ENCODE measurements at places on chromosomes 2 and 18. TPM values are rescaled to one million over a fixed set of nuclear protein-coding genes. Genes with fewer than 3 reads are reported as not detected.

The SF3B1 gene
- 267 TPM for total RNA-seq

- no peak overlapping the region for H3K4me3 ChIP-seq
- peaks cover 9% of the 10 kb centered on the region for H3K27me3 ChIP-seq
- H3K36me3 ChIP-seq = no peaks in the 10 kb centered on the region
- peaks cover 19% of the 10 kb centered on the region for H3K4me1 ChIP-seq
- DNase-seq = no peak
Measured at GRCh38 chr2:20421988-20422370, 24.9 kb upstream of the RHOB start.

DNA sequence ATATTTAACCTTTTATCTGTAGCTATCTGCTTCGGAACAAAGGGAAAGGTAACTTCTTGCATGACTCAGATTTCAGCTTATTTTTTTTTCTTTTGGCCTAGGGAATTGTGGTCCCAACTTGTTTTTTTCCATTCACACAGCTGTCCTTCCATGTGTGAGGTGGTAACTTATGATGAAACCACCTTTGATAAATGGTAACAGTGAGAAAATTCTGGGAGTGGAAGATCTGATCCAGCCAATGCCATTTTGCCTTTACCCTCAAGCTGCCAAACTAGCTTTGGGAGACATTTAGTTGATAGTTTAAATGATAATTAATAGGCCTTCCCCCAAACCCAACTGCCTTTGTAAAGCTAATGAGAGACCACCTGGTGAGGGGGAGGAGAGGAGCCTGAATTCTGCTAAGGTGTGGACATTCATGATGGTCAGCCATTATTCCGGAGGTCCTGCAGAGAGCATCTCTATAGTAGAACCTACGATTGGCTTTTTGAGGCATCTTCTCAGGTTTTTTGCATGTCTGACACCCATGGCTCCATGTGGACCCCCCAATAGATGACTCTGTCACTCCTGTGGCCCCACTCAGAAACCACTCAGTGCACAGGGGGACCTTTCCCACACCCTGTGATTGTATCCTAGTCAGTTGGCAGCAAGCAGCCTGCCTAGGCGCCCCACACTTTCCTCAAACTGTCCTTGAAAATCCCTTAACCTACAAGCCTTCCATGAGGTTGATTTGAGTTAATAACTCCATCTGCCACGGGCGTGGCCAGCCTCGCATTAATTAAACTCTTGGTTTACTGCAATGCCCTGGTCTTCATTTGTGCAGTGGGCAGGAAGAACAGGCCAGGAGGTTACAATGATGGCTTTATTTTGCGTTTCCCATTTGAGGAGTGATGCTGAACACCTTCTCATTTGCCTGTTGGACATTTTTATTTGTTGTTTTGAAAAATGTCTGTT, 263.5 kb upstream of the PXDN start:
- no peak for DNase-seq
- no peak overlapping the region for H3K27ac ChIP-seq
- no peak overlapping the region for H3K4me3 ChIP-seq
- H3K27me3 ChIP-seq = no peaks in the 10 kb centered on the region
- no peaks in the 10 kb centered on the region for H3K36me3 ChIP-seq
- no peaks in the 10 kb centered on the region for H3K4me1 ChIP-seq

DNA sequence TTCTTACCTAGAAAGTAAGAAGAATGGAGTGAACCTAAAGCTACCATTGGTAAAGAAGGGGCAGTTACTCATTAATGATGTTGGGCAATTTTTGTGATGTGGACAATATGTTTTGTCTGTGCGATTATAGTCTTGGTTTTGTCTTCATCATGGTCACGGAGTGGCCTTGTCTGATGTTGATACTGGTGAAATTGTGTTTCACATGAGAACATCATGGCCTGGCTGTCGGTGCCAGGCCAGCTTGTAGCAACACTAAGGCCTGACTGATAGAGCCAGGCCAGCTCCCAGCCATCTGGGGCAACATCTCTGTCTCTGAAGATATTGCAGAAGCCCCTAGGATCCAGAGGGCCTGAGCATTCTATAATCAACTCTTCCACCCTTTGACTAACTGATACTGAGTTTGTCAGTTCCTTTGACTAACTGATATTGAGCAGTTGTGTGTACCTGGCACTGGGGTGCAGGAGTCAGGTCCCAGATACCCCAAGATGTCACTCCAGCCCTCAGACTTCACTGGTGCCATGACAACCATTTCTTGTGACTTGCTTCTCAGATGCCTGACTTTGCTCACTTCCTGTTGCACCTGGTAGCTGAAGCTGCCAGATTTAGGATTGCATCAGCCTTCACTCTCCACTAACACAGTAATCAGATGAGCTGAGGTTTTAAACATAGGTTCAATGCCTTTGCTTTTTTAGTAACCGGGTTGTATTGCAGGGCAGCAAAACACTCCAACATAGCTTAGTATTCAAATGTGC, 62.5 kb downstream of the RPIA start:
- peak overlapping the region; percentile 89 for H3K27ac ChIP-seq
- H3K4me1 ChIP-seq = peaks cover 29% of the 10 kb centered on the region
- no peak overlapping the region for H3K4me3 ChIP-seq

DNA sequence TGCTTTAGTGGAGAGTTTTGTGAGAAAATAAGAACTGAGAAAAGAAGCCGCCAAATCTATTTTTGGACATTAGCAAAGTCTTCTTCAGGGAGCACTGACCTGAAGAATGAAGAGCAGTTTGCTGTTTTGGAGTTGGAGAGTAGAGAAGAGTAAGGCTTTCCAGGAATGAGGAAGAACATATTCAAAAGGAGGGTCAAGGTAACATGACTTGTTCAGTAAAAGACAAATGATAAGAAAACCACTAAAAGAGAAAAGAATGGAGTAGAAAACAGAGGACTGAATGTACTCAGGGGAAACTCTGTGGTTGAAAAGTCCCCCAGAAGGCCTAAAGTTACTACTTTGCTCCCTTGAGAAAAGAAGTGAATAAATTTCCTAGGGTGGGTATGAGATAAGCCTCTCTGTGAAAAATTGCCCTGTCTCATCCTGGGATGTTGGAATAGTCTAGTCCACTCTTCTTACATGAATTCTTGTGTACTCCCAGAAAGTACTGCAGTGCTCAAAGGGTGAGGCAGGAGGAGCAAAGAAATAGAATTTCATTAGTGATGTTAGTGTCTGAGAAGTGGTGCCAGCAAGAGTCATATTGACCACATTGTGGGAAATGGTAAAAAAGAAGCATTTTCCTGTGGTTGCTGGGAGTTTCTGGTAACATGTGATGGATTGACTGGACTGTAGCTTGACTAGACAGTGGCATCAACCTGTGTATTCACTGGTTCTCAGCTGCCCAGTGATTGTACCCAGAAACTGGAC, 27.8 kb downstream of the MBD5 start:
- no peak overlapping the region for H3K27ac ChIP-seq
- no peak overlapping the region for H3K4me3 ChIP-seq
- DNase-seq = no peak

- no peak for DNase-seq
- no peak overlapping the region for H3K4me3 ChIP-seq
- peaks cover 52% of the 10 kb centered on the region for H3K4me1 ChIP-seq
- peaks cover 9% of the 10 kb centered on the region for H3K36me3 ChIP-seq
Measured at GRCh38 chr18:48815581-48816324, 135.0 kb downstream of the SMAD7 start.

- H3K36me3 ChIP-seq = no peaks in the 10 kb centered on the region
- H3K4me1 ChIP-seq = peaks cover 31% of the 10 kb centered on the region
- DNase-seq = no peak
- no peak overlapping the region for H3K27ac ChIP-seq
- H3K4me3 ChIP-seq = no peak overlapping the region
- H3K27me3 ChIP-seq = peaks cover 4% of the 10 kb centered on the region
Measured at GRCh38 chr18:48798334-48799245, 152.2 kb downstream of the SMAD7 start.

The CTAGE1 gene
- total RNA-seq = not detected

The DES gene
- not detected for total RNA-seq

DNA sequence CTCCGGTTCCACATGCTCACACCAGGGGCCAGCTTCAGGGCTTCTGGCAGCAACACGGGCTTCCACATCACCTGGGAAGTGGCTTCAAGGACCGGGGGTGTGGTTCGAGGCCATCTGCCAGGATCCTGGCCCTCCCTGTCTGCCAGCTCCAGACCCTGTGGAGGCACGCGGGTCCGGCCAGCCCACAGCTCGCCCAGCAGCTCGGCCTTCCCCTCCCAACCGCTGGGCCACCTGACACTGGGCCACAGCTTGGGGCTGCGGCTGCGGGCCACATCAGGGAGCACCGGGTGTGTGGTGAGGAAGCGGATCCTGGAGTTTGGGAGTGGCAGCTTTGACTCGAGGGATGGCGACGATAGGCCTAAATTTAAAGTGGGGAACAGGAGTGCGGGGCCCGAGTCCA, 7.0 kb downstream of the C2orf81 start:
- H3K27me3 ChIP-seq = no peaks in the 10 kb centered on the region
- peaks cover 24% of the 10 kb centered on the region for H3K4me1 ChIP-seq
- no peak for DNase-seq
- no peaks in the 10 kb centered on the region for H3K36me3 ChIP-seq
- H3K4me3 ChIP-seq = peak overlapping the region; percentile 31
- no peak overlapping the region for H3K27ac ChIP-seq
